ENCODE measurements at places on chromosomes 4 and X. TPM values are rescaled to one million over a fixed set of nuclear protein-coding genes. Genes with fewer than 3 reads are reported as not detected.

Gene C4orf36
- 0.33 TPM for total RNA-seq

Gene USP26
- total RNA-seq, result not detected

Gene CCDC120
- 0.98 TPM for total RNA-seq

Gene ZNF827
- total RNA-seq, result 7.6 TPM

Gene EREG
- 7.9 TPM for total RNA-seq

Gene ETDB
- not detected for total RNA-seq

Gene GAGE12E
- total RNA-seq, result not detected

Gene COL4A6
- total RNA-seq, result 62.2 TPM
